ENCODE measurements at places on chromosomes 16 and 17. TPM values are rescaled to one million over a fixed set of nuclear protein-coding genes. Genes with fewer than 3 reads are reported as not detected.

KCNJ12 gene
- 4.0 TPM for total RNA-seq

KRT36 gene
- not detected for total RNA-seq

PALB2 gene
- 10.3 TPM for total RNA-seq

PNMT gene
- total RNA-seq: 0.58 TPM

JUP gene
- total RNA-seq: 148 TPM

SLC47A1 gene
- total RNA-seq: 16.2 TPM

SP6 gene
- 0.79 TPM for total RNA-seq

GRCh38 chr17:57892820-57893595, 43.2 kb upstream of the MRPS23 start:
- peak; percentile 90 for DNase-seq

DNA sequence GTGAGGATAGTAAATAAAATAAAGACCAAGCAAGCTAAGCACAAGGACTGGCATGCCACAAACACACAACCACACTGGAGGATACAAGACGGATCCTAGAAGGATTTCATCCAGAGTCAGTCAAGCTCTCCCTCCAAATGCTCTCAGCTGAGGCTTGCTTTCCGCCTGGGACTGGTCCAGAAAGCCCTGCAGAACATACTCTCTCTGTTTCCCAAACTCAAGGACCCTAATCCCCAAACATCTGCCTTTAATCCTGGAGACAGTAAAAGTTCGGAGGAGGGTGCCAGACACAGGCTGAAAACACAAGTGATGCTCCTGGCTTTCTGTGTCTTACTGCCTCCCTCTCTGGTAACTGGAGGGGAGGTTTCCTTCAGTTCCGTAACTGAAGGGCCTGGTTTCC, 5.3 kb upstream of the HSD11B2 start:
- DNase-seq: no peak

DNA sequence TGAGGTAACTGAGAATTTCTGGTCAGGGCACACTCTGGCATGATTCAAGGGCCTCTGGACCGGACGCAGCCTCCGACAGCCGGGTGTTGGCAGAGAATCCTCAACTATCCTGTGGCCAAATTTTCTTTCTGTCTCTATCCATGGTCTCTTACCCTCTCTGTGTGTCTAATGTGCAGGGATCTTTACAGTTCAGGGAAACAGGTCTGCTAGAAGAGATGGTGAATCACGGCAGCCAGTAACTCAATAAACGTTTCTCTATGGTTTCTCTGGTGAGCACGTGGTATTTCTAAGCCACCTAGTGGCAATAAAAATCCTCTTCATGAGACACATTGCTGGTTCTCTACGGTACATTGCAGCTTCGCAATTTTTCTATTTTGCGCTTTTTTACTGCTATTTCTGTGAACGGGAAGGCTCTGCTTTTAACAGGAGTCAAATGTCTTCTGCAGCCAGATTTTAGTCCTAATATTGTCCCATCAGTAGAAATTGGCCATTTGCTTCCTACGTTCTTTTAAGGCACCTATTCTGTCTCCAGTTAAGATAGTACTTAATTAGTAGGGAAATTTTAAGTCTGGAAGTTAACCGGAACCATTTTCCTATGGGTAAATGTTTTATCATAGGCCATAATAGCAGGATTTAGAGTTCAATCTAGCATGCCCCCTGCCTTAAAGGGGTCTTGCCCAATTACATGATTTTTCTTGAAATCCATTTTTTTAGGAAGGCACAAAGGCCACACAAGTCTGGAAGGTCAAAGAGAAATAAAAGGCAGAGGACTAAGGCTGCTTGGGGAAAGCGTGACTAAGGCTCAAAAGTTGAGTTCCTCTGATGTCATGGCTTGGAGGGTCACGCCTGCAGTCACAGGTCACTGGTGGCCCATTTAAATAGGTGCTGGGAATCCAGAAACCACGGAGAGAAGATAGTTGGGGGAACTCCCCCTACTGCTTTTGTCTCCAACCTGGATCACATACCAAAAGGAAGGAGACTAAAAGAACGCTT, 31.5 kb downstream of the QPRT start:
- peak; percentile 35 for DNase-seq

- no peak for DNase-seq
Measured at GRCh38 chr17:11109106-11109505, 131.9 kb upstream of the SHISA6 start.

GRCh38 chr16:46908540-46909372, 24.6 kb downstream of the GPT2 start:
- DNase-seq: peak; percentile 78

GRCh38 chr16:48608871-48609651, 919 bp downstream of the N4BP1 start:
- no peak for DNase-seq

GRCh38 chr17:37284191-37284590, 91.6 kb upstream of the C17orf78 start:
- DNase-seq: no peak

DNA sequence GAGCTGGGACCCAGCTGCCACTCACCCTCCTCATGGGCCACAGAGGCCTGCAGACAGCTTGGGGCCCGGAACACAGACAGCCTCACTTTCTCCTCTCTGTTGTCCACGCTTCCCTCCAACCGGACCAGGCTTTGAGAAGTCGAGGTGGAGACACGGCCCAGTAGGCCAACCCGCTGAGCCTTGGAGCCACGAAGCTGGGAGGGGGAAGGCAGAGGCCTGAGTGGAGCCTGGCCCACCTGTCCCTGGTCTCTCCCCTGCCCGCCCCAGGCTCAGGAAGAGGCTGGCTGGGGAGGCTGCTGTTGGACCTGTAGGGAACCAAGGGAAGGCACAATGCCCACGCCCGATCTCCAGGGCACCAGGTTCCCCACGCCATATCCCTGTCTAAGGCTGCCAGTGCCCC, 48.1 kb downstream of the RMI2 start:
- DNase-seq: no peak

- DNase-seq: no peak
Measured at GRCh38 chr17:80389011-80389995, 25.7 kb upstream of the ENDOV start.

DNA sequence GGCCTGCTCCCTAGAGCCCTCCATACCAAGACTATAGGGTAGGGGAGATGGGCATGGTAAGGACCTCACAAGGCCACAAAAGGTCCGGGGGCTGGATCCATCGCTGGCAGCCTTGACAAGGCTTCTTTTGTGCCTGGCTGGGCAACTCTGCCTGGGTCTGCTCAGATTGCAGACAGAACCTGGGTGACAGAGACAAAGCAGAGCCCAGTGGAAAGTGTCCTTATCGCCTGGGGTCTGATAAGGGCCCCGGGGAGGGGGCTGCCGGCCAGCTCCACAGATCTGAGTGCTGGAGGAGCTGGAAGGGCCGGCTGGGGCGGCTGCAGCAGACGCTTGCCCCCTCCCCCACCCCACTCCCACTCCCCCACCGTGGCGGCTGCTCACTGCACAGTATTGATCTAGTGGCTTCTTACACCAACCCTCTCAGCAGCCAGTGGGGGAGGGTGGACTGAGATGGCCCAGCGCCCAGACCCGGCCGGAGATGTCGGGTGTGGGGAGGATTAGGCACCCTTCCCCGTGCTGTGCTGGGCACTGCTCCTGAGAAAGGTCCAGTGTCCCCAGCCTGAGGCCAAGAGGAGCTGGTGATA, 7.2 kb downstream of the MMP15 start:
- DNase-seq: no peak

- peak; percentile 91 for DNase-seq
Measured at GRCh38 chr17:70168977-70169708, at the start of gene KCNJ2. Gene KCNJ2, plus strand, starts transcription at chr17:70169532. Its CDS starts 5,508 bp downstream, at chr17:70175040.

DNA sequence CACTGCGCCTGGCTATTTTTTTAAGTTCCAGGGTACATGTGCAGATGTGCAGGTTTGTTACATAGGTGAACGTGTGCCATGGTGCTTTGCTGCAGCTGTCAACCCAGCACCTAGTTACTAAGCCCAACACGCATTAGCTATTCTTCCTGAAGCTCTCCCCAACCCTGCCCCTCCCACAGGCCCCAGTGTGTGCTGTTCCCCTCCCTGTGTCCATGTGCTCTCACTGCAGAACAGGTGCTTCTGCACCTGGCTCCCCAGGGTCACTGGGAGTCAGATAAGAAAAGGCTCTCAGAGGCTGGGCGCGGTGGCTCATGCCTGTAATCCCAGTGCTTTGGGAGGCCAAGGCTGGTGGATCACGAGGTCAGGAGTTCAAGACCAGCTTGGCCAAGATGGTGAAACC, 6.2 kb downstream of the HASPIN start:
- no peak for DNase-seq

GRCh38 chr16:49554681-49555080, 181.1 kb downstream of the C16orf78 start:
- no peak for DNase-seq

GRCh38 chr17:30101686-30102390, 14.8 kb upstream of the NSRP1 start:
- DNase-seq: no peak

DNA sequence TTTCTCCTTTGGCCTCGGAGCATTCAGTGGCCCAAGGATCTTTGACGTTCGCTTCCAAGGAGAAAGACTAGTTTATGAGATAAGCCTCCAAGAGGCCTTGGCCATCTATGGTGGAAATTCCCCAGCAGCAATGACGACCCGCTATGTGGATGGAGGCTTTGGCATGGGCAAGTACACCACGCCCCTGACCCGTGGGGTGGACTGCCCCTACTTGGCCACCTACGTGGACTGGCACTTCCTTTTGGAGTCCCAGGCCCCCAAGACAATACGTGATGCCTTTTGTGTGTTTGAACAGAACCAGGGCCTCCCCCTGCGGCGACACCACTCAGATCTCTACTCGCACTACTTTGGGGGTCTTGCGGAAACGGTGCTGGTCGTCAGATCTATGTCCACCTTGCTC, 1.4 kb downstream of the AOC3 start:
- no peak for DNase-seq

GRCh38 chr17:28938552-28938951, 12.8 kb downstream of the PHF12 start:
- no peak for DNase-seq

- DNase-seq: no peak
Measured at GRCh38 chr16:2881783-2882649, 999 bp upstream of the FLYWCH2 start.

DNA sequence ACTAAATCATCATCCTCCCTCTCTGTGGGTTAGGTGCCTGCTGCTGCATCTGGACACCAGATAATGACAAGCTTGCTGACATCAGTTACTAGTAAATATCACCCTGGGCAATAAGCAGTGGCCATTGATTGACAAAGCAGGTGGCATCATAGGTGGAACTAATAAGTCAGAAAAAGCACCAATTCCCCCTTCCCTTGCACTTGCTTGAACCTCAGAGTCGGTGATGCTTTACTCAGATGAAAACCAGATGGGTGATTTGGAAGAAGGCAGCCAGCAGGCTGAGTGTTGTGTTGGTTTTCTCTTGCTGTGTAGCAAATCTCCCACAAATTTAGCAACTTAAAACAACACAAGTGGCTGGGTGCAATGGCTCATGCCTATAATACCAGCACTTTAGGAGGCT, 146.9 kb upstream of the NOL11 start:
- no peak for DNase-seq

DNA sequence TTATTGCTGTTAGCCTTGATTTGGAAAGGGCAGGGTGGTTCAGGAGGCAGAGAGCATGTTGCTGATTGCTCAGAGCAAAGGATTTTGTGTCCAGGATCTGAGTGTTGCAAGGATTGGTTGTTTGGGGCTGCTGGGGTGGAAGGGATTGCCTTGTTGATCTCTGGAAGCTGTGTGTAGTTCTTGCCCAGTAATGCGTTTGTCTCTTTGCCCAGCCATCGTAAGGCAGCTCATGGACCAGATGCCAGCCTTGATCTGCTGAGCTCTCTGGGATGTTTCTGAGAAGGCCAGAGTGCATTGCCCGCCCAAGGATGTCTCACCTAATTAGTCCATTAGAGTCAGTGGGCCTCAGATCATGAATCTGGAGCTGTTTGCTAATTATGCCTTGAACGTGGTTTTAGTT, 33.6 kb downstream of the NKD1 start:
- DNase-seq: no peak

- DNase-seq: no peak
Measured at GRCh38 chr17:77045441-77046041, 95.2 kb upstream of the SEC14L1 start.

DNA sequence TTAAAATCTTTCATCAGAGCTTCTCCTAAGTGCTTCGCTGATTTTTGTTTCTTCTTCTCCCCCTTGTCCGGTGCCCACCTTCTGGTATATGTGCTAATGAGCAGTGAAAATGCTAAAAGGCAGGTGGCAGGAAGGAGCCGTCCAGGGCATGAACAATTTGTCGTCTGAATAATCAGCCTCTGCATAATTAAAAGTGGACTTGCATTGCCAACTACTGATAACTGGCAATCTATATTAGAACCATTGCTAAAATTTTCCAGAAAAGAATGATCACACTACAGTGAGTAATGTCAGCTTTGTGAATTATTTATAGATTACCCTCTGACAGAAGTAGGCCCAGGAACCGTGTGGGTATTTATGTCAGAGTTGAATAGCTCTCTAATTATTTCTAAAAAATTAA, 28.1 kb downstream of the SERPINF1 start:
- DNase-seq: no peak

DNA sequence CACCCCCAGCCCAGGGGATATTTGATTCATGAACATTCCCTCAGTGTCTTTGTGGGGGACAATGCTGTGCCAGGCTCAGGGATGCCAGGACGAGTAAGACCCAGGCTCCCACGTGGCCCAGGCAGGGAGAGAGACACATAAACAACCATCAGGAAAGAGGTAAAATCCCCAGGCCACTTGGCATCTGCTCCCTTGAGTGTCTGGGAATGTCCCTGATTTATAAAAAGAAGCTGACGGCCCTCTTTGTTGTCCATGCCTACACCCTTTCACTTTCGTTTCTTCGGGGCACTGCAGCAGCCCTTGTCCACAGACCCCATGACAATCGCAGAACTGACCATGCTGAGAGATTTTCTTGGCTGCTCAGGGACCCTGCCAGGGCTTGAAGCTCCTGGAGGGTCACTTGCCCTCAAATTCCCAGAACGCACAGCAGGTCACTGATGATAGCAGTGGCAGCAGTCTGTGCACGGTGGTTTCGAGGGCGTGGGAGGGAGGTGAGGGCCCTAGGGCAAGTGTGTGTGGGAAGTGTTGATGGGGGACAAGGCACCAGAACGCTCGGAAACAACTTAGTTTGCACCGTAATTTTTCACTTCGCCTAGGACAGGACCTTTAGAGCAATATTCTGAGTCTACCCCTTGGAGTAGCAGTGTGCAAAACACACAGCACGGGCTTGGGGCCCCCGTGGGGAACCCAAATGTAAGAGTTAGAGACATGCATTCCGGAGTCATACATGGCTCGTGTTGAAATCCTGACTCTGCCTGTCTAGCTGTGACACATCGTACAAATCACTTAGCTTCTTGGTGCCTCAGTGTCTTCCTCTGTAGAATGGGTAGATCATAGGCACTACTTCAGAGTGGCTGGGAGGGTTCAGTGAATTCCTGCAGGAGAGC, 4.7 kb downstream of the NOD2 start:
- DNase-seq: no peak

DNA sequence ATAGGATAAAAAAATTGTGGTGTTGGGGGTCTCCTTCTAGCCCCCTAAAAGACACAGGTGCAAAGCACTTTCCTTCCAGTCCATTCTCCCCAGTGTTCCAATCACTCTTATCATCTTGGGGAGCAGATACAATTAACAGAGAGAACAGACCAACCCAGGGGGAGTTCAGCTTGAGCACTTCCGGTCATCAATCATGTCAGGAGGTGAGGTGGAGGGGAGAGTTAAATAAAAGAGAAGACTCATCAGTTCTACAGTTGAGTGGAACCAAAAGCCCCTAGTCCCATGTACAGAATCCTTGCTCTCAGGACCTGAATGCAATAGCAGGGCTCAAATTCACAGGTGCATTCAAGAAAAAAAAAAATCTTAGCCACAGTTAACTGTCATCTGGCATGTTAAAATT, 122.3 kb downstream of the DYNLRB2 start:
- DNase-seq: no peak

Data from left lung (tissue), 14 donors.